BE2C (cell line): ENCODE measurements at places on chromosomes 12 and 14.
A peak's percentile ranks its signal among the peaks of the same experiment; 100 is the strongest.

DNA sequence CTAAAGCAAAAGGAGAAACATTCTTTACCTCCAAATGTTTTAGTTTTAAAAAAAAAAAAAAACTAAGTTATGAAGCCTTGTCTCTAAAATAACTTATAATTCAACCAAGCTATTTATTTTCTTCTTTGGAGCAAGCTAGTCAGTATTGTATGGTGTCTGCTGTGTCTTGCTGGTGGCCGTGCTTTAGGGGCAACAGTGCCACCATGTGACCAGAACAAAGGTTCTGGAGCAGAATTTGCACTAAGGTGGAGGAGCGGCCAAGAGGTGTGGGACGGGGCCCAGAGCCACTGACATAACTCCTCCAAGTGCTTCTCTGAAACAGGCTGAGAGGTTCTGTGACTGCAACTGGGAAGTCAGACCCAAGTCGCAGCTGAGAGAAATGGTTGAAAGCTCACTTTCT is 4.5 kb downstream of the FICD start:
- DNase-seq, result no peak

DNA sequence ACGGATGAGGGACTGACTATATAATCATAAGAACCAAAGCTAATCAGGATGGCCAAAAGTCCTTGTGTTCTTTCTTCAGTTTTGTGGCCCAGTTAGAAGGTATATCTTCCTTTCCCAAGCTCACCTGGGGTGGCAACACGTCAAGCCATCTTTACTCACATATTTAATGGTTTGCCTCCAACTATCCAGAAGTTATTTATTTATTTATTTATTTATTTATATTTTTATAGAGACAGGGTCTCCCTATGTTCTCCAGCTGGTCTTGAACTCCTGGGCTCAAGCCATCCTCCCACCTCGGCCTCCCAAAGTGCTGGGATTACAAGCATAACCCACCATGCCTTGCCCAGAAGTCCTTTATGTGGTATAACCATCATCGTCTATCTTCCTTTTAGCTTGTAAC is 11.8 kb upstream of the SP7 start:
- no peak for DNase-seq

- DNase-seq, result peak; percentile 97
Observed at GRCh38 chr14:77032844-77033621, 4.5 kb upstream of the IRF2BPL start.

- peak; percentile 23 for DNase-seq
Observed at GRCh38 chr12:120688527-120689071, 1.6 kb downstream of the MLEC start.
